ENCODE measurements at places on chromosomes 1 and 21.

DNA sequence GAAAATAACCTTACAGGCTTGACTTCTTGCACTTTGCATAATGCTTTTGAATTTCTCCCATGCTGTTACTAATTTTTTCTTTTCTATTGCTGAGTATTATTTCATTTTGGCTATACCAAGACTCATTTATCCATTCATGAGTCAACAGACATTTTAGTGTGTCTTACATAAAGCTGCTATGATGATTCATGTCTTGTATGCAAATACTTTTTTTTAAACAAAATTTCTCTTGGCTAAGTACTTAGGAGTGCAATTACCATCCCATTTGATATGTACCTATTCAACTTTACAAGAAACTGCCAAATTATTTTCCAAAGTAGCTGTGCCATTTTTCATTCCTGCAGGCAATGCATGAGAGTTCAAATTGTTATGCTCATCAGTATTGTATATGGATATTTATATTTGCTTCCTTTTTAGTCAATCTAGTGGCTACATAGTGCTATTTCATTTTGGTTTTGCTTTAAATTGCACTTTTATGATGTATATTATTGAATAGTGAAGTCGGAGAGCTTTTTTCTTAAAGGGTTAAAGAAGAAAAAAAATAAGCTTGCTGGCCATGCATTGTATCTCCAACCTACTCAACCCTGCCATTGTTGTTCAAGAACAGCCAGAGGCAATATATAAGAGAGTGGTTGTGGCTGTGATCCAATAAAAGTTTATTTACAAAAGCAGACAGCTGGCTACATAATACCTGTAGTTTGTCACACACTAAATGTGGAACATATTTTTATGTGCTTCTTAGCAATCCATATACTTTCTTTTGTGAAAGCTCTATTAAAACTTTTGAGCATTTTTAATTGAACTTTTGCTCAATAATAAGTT is 862.8 kb downstream of the KCNT2 start:
- DNase-seq, result no peak

- DNase-seq, result no peak
These were observed 86.6 kb upstream of the ACTRT2 start for GRCh38 chr1:2934642-2935081.

DNA sequence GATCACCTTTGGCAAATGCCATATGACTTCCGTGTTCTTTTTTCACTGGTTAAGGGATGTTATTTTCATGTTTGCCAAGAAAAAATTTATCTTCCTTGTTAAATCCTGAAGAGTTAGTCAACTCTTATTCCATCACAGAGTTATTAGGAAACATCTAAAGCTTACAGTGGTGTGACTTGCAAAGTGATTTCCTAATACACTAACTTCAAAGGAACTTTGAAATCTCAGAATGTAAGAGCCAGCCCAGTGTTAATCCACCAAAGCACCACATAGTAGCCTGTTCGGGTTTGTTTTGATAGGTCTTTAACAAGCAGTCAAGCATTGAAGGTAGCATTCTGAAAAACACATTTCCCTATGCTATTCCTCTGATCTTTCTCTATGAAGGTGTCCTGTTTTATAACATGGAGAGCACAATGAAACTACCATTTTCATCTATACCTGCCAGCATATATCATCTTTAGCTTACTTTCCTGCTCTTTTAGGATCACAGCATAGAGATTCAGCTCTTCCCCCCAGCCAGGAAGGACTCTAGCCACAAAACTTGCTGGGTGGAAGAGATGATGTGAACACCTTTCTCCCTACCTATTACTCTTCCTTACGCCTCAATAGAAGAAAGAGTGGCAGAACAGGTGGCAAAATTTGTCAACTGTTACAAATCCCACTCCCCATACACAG is 82.4 kb upstream of the MAGI3 start:
- DNase-seq, result no peak

GRCh38 chr1:55318116-55318817 is 103.1 kb upstream of the USP24 start:
- DNase-seq, result no peak

- no peak for DNase-seq
These were observed 9.2 kb downstream of the PDXK start for GRCh38 chr21:43728154-43728466.

DNA sequence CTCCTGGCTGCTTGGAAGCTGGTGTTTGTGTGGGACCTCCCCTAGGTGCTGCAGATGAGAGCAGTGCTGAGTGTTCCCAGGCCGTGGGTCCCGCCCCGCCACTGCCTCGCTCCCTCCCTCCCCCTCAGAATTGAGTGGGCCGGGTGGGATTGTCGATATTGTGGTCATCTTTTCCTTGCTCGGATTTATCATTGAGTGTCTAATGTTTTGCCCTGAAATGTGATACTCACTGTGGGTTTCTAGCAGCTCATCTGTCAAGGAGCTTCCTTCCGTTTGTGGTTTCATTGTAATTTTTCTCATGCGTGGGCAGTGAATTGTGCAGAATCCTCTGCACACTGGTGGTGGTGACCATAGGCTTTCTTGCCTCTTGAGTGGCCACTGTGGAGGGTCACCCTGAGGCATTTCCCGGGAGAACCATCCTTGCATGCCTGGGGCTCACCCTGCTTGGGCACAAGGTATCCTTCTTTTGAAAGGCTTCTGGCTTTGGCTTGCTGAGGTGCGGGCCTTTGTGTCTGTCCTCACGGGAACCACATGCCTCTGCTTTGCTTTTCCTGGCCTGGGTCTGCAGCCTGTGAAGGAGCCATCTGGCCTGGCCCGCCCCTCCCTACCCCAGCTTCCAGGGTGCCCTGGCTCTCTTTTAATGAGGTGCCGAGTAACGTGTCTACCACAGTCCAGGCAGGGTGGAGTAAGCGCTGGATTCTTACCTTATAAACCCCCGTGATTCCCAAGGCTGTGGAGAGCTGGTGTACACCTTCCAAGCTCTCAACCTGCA is 25.6 kb downstream of the SLX9 start:
- DNase-seq, result no peak

DNA sequence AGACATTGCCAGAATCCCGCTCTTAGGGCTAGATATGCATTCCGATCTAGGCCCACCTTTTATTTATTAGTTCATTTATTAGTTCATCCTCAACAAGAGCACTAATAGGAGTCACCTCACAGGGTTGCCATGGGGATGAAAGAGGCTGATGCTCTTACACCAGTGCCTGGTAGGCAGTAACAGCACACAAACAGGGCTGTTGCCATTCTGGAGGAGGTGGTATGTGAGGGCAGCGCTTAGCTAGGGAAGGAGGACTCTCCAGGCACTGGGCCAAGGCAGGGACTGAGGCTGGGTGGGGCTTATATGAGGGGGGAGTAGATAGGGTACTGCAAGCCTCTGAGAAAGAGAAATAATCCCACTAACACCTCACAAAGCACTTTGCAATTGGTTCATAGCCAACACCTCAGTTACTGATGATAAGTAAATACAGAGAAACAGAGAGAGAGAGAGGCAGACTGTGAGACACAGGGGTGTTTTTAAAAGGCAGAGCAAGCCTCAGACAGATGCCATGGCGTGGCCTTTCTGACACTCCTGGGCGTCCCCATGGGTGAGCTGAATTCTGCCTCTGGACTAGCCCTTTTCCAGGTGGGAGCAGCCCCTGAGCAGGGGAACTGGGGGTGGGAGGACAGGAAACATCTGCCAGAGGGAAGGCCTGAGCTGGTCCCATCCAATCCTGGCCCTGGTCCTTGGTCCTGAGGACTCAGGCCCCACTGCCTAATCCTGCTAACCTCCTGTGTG is 5.9 kb downstream of the FCGR2A start:
- no peak for DNase-seq

DNA sequence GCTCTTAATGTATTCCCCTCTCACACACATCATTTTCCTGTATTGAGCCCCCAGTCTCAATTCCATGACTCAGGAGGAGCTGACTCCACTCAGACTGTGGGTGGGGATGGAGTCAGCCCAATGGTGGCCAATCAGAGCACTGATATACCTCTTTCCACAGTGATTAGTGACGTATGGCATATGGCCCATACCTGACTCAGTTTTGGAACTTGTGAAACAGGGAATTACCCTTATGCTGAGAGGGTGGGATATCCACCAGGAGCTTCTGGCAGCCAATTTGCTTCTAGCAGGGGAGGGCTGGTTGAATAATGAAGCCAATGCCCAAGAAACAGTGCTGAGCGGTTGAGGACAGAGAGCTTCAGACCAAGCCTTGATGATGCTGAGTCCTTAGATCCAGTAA is 86.4 kb upstream of the SPATA6 start:
- DNase-seq, result no peak

DNA sequence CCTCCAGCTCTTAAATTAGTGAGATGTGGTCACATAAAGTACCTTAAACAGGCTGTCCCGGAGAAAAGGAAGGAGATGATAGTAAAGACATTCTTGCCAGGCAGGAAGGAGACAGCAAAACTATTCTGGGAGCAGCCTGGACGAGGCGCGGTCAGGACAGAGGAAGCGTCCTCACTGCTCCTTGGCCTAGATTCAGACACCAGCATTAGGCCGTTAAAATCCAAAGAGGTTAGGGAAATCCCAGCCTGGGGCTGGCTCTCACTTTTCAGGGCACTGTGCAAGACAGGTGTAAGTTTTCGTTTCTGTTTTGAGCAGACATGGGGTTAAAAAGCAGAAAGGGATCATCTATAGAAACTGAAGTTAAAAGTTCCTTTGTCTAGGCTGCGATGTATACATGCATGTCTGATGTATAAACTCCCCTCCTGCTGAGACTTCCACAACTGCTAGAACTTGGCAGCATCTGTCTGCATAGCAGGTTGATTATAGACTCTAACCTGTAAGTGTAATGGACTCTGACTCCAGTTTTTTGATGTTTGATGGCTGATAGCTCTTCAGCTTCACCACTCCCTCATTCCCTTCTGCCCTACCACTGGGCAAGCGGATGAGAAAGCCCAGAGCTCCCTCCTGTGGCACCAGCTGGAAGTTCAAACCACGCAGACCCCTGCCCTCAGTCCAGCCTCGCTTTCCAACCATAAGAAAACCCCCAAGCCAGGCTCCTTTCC is 21.5 kb downstream of the STPG1 start:
- DNase-seq, result peak; percentile 13

GRCh38 chr1:205523891-205524793 is 19.7 kb downstream of the CDK18 start:
- peak; percentile 59 for DNase-seq

- DNase-seq, result no peak
These were observed 1.1 kb downstream of the TNFRSF25 start for GRCh38 chr1:6464915-6465314.

DNA sequence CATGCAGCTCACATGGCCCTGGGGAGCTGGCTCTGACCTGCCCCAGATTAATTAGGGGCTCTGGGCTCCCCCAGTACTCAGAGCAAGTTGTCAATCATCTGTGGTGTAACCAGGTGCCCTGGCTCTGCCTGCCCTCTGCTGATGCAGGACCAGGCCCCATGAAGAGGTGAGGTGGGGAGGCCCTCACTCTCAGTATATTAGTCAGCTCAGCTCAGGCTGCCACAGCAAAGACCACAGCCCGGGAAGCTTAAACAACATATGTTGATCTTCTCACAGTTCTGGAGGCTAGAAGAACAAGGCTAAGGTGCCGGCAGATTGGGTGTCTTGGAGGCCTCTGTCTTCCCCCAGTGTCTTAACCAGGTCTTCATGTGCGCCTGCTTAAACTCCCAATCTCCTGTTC is 66.5 kb downstream of the FCRL5 start:
- DNase-seq, result no peak

DNA sequence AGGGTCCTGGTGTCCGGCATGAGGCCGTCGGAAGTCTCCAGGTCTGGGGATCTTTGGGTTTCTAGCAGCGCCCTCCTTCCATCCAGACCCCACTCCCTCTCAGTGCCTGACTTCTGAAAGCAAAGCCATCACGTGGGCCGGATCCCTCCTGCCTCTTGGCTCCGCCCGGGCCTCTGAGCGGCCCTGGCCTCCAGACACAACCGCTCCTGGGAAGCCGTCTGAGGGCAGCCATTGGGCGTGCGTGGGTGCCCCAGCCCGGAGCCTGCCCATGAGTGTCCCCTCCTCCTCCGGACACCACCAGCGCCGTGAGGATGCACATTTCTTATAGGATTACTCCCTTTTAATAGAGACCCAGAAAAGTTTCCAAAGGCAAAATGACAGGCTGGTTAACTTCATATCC is 137.0 kb upstream of the ARHGEF16 start:
- DNase-seq, result no peak

GRCh38 chr1:228107636-228108035 is 1.5 kb downstream of the MRPL55 start:
- no peak for DNase-seq

- DNase-seq, result no peak
These were observed 305.6 kb upstream of the LYPLAL1 start for GRCh38 chr1:218867941-218868626.

DNA sequence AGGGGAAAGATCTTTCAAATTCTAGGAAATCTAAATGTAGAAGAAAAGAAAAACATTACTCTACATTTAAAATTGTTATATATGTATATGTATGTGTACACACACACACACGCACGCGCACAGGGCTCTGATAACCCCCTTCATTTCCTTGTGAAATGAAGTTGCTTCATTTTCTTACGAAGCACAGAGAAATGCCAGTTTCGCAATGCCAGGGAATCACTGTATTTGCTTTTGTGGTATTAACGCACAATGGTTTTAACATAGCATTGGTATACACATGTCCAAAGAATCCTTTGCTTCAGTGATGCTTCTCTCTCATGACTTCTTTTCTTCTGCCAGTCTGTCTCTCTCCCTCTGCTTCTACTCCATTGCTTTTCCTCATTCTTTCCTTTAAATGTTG is 8.4 kb upstream of the DDAH1 start:
- no peak for DNase-seq

- no peak for DNase-seq
These were observed 2.1 kb downstream of the SDE2 start for GRCh38 chr1:225996946-225997545.

DNA sequence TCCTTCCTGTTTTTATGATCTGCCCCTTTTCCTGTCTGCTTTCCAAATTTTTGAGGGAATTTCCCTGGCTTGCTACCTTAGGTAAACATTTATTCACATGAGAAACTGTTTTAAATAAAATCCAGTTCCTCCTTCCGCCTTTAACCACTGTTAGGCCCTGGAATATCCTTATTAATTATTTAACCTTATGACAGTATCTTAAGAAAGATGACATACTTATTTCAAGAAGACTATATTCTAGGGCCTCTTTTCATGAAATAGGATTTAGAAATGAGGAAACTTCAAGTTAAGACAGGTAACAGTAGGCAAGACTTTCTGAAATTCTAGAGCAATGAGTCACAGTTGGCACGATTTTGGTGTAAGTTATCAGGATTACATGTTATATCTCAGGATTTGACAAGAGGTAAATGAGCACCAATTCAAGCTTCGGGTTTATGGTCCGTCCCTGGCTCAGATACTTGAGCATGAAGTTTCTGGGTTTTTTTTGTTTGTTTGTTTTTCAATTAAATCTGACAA is 2.0 kb upstream of the TNFSF18 start:
- no peak for DNase-seq

- no peak for DNase-seq
These were observed 43.3 kb downstream of the GPR88 start for GRCh38 chr1:100581096-100581705.

GRCh38 chr1:49060766-49061165 is 284.1 kb upstream of the BEND5 start:
- DNase-seq, result no peak

- no peak for DNase-seq
These were observed 109.0 kb downstream of the CACNA1E start for GRCh38 chr1:181592255-181592859.
